Stimulated activated CD8-positive, alpha-beta memory T cell treated with anti-CD3 and anti-CD28 coated beads, Interleukin-4, amount 100 ng/mL, for 4 hours (primary cell): ENCODE measurements at places on chromosomes 7 and 10.

GRCh38 chr10:120132811-120133210, 240.3 kb downstream of the SEC23IP start:
- DNase-seq: no peak

- no peak for DNase-seq
Observed at GRCh38 chr7:69801729-69802682, 203.7 kb downstream of the AUTS2 start.

- no peak for DNase-seq
Observed at GRCh38 chr10:96270571-96270970, 798 bp downstream of the BLNK start.

DNA sequence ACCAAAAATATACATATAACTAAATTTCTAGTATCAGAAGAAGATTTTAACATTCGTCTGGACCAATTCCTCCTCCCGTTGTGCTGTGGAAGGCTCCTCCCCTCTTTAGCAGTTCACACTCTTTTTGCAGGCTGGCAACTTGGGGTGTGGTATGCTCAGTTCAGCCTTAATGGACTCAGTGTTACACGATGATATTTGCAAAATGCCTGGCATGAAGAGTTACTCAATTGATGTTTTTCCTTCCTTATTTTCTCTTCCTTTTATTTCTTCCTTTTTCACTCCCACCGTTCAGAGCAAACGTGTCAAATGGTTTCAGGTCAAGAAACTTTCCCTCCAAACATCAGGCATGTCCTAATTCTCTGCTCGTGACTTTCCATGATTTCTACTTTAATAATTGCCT, 248.3 kb downstream of the PHF14 start:
- no peak for DNase-seq

- no peak for DNase-seq
Observed at GRCh38 chr7:106256144-106256543, 28.6 kb downstream of the NAMPT start.

DNA sequence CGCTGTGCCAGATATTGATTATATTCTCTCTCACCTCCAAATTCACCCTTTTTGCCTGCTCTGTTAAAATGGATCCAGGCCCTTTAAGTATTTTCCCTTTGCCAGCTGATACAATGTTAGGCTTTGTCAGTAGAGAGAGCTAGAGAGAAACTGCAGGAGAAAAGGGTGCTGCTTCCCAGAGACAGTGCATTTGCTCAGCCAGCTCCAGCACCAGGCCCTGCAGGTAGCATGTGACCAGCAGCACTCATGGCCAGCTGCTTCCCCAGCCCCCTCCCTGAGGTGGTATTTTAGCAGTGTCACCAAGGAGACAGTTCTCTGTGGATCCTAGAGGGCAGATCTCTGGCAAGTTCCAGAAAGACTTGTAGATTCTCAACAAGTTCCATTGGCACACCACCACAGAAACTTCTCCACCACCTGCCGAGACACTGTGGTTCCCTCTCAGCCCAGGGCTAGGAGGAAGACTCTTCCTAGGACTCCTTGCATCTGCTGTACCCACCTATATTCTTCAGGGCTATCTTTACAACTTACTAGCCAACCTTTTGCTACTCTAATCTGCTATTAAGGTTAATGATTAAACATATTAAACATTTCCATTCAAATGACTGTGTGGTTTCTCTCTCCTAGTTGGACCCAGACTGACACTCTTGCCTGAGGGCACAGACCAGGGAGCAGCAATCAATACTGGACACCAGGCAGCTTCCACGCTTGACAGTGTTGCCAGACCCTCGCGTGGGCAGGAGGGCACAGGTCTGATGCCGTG, 35.6 kb upstream of the ADAM12 start:
- DNase-seq: no peak

DNA sequence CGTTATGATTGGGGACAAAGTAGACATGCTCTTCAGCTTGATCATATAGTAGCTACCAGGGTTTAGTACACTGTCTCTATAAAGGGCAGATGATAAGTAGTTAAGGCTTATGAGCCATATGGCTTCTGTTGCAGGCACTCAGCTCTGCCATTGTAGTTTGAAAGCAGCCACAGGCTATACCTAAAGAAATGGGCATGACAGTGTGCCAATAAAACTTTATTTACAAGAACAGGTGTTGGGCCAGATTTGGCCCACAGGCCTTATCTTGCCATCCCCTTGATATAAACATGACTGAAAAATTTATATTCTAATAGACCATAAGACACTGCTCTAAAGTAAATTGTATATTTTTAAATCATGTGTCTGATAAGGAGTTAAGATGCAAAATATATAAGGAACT, 36.6 kb downstream of the GRK5 start:
- DNase-seq: no peak
